ENCODE measurements at places on chromosomes 7 and 10.

GRCh38 chr7:21054427-21055112, 267.9 kb upstream of the SP8 start:
- no peak for DNase-seq

DNA sequence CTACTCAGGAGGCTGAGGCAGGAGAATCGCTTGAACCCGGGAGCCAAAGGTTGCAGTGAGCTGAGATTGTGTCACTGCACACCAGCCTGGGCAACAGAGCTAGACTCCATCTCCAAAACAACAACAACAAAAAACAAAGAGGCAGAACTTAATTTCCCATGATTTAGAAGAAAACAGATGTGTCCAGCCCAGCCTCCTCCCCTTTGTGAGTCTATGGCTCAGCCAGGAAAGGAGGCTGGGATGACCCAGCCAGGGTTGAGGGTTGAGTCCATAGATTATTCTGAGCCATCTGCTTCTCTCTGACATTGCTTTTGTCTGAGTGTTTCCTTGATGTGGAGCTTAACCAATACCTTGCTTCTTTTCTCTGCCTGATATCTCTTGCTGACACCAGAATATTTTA, 994.1 kb downstream of the TYW1 start:
- no peak for DNase-seq

DNA sequence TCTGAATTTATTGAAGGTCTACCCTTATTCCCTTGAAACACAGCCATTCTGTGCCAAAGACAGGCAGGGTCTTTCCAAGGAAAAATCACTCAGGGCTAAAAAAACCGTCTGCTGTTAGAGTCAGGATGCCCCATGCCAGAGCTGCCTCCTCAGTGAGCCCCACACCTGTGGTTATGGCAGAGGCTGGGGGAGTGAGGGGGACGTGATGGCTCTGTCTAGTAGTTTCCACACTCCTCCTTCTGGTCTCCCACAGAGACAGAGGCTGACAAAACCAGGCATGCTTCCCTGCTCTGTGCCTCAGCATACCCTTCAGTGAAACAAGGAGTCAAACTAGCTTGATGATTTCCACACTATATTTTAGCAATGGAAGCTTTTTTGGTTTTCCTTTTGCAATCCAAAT, 112.0 kb upstream of the AGK start:
- DNase-seq, result no peak

- DNase-seq, result no peak
Measured at GRCh38 chr7:69615685-69616084, 17.4 kb downstream of the AUTS2 start.

DNA sequence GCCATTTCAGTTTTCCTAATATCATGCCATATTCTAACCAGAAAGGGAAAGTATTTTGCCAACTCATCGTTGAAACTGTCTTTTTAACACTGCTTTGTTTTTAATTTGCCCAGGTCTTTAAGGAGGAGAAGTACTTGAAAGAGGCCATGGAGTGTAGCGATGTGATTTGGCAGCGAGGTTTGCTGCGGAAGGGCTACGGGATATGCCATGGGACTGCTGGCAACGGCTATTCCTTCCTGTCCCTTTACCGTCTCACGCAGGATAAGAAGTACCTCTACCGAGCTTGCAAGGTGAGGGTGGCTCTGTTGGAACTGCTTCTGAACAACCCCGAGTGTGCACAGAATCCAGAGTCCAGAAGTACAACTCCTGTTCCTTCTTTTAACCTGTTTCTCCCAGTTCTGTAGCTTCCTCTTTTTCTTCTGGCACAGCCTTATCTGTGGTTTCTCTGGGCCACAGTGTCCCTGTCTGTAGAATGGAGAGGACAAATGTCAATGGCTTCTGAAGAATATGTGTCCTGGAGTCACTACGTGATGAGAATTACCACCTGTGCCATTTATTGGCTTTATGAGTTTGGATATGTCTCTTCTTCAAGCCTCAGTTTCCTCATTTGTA, 60.1 kb downstream of the LANCL2 start:
- no peak for DNase-seq

DNA sequence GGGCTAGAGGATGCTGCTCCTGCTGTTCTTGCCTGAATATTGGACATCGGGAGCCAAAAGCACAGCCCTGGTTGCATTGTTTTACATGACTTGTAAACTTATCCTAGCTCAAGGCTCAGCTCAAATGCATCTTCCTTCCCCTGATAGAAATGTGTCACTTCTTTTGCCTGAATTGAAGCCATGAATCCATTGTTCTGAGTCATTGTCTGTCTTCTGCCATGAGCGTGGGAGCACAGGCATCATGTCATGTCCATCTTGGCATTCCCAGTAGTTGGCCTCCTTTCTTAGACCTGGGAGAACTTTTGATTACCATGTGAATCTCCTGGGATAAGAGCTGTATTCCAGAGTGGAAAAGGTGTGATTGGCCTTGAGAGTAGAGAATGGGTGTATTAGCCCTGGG, 54.1 kb upstream of the OPN4 start:
- no peak for DNase-seq

GRCh38 chr10:92574548-92575261, 812 bp upstream of the IDE start:
- DNase-seq, result no peak

Measured in activated CD4-positive, alpha-beta T cell treated with anti-CD3 and anti-CD28 coated beads, Interleukin-2, amount 50 U/mL, for 24 hours (primary cell).